ENCODE measurements at places on chromosomes 4 and X.

- DNase-seq: no peak
Observed at GRCh38 chr4:69493515-69493914, 2.2 kb downstream of the UGT2B4 start.

DNA sequence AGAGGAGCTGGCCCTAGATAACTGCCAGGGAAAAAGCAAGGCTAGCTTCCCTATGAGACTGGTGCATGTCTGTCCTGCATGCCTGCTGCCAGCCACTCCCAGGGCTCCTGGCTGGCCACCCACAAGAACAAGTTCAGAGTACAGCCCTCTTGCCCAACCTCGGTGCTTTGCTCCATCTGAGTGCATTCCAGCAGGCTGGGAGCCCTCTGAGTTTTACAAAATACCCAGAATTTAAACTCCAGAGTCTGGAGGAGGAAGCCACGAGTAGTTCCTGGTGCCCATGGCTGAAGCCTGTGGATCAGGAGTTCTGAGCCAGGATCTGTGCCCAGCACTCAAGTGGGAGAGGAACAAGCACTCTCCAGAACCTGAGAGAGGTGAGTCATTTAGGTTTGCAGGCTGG, 111.6 kb downstream of the MAGEE2 start:
- DNase-seq: no peak

- no peak for DNase-seq
Observed at GRCh38 chr4:69025999-69026387, 70.3 kb upstream of the UGT2B7 start.

GRCh38 chr4:152104901-152105357, 344.1 kb upstream of the GATB start:
- DNase-seq: no peak

DNA sequence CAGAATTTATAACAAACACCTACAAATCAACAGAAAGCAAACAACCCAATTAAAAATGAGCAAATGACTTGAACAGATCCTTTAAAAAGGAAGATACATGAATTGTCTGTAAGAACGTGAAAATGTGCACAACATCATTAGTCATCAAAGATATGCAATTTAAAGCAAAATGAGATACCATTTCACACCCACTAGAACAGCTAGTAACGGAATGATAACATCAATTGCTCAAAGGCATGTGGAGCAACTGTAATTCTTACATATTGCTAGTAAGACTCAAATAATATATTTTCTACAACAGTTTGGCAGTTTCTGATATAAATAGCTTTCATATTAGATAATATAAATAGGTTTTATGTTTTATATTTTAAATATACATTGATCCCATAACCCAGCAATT, 82.5 kb downstream of the LCORL start:
- DNase-seq: no peak

DNA sequence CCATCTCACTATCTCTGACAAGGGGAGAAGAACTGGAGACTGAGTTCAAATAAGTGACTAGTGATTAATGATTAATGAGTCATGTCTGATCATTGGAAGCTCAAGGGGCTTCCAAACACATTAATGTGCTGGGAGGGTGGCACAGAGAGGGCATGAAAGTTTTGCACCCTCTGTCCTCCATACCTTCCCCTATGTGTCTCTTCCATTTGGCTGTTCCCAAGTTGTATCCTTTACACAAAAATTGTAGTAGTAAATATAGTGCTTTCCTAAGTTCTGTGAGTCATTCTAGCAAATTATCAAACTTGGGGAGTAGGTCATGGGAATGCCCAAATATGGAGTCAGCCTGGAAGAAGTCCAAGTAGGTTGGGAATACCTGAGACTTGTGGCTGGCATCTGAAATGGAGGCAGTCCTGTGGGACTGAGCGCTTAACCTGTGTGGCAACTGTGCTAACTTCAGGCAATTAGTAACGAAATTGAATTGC, 4.1 kb upstream of the FAM200B start:
- no peak for DNase-seq

DNA sequence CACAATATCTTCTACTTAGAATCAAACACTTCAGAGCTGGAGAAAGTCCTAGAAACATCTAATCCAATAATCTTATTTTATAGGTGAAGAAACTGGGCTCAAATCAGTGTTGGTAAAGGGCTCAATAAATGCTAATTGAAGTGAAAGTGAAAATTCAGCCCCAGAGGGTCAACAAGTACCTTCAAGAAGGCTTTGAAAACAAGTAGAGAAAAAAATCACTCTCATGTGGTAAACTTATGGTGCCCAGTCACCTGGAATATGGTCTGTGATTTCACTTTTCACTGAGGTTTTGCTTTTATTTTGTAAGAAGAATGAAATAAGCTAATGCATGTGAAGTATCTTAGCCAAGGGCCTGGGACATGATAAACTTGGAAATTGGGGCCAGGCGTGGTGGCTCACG, 29.1 kb upstream of the EIF4E start:
- DNase-seq: no peak

DNA sequence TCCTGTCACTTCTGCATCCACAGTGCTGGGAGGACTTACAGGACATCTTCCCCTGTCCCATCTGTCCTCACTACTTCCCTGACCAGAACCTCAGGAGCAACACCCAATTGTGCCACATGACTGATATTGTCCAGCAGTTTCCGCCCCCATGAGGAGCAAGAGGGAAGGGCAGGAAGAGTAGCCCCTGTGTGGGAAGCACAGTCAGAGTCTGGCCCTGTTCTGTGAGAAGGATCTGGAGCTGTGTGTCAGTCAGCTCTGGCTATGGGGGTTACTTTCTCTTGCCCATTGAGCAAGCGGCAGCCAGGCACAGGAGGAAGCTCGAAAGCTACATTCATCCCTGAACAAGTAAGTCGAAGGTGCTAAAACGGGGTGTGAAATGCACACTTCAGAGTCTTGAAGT, 14.8 kb upstream of the TRIM60 start:
- no peak for DNase-seq

GRCh38 chr4:152516156-152516555, 19.7 kb downstream of the FBXW7 start:
- DNase-seq: no peak

- peak; percentile 21 for DNase-seq
Observed at GRCh38 chr4:38132107-38132673, 172.0 kb downstream of the PTTG2 start.

- no peak for DNase-seq
Observed at GRCh38 chr4:109878355-109878754, 30.4 kb downstream of the LRIT3 start.

- DNase-seq: no peak
Observed at GRCh38 chr4:149248191-149248764, 567.4 kb downstream of the IQCM start.

DNA sequence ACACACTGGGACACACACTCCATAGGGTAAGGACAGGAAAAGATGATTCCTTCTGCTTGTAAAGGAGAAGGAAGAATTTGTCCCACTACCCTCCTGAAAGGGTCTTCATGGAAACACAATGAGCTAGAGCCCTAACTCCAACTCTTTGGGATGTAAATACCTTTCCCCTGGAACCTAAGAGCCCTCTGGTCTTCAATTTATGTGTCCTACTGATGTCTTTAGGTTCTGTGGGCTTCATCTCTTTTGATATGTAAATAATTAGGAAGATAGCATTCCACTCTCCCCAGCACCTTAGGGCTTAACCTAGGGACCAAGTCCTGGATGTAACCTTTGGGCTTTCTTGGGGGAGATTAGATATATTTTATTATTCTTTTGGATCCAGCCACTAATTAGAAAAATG, 38.3 kb downstream of the PF4 start:
- no peak for DNase-seq

DNA sequence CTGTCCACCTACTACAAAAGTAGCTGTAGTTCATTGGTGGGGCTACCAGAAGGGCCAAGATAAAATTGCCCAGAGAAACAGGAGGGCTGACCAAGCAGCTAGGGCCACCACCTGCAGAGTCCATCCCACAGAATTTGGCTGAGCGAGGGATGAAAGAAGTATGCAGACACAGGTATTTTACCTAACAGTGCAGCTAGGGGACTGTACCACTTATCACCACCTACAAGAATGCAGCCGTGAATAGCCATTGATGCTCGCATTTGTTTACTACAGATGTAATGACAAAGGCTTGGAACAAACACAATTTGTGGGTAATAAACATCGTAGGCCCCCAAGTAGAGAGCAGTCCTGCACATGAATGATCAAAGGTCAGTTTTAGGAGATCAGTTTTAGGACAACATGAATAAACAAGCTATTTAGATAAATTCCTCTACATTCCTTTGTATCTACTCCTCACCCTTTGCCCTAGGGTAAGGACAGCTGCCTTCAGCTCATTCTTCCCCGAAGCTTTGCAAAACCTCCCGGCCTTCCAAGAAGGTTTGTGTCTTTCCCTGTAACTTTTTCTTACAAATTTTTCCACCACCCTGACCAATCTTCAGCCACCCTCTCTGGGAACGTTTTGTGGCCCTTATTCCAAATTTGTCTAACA, 49.5 kb downstream of the ZNF718 start:
- DNase-seq: no peak

- DNase-seq: no peak
Observed at GRCh38 chr4:20249333-20249732, 2.4 kb upstream of the SLIT2 start.

GRCh38 chr4:97987019-97987648, 156.1 kb downstream of the STPG2 start:
- DNase-seq: no peak

GRCh38 chr4:4866124-4866865, 6.8 kb downstream of the MSX1 start:
- DNase-seq: no peak

GRCh38 chrX:111360839-111361238, 51.2 kb downstream of the DCX start:
- no peak for DNase-seq

- DNase-seq: no peak
Observed at GRCh38 chr4:128868758-128869157, 59.3 kb downstream of the JADE1 start.

All from activated CD8-positive, alpha-beta memory T cell treated with anti-CD3 and anti-CD28 coated beads for 1 hour (primary cell).